ENCODE measurements at places on chromosomes 4 and X.
A peak's percentile ranks its signal among the peaks of the same experiment; 100 is the strongest.

DNA sequence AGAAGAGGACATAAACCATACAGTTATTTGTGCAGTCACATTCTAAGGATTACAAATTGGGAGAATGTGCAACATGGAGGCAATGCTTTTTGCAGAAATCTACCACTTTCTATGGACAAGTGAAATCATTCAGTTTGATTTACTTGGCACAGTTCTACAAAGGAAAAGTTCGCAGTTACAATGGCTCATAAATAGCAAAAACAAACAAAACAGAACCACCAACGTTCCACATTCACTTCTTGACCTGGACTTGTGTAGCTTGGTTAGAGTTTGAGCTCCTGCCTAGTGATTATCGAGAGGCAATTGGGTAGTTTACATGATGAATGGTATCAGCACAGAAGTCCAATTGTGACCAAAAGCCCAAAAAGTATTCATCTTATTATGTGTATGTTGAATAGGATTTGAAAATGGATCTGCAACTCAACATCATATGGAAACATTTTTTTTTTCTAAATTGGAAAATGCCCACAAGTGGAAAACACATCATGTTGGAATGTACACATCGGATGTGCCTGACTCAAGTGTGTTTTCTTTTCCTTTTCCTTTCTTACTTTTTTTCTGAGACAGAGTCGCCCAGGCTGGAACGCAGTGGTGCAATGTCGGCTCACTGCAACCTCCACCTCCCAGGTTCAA is 123.8 kb downstream of the LUZP4 start:
- no peak for DNase-seq

DNA sequence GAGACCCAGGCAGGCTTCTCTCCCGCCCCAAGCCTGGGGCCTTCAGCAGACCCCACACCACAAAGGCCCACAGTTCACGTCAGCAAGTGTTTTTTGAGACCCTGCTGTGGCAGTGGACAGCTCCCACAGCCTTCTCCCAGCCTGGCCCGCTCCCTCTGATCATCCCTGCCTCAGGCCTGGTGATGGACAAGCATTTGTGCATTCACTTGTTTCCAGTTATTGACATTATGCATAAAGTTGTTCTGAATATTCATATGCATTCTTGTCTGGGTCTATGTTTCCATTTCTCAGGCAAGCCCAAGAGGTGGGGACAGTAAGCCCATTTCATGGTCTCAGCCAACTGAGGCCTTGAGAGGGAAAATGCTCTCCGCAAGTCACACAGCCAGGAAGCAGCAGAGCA is 14.7 kb downstream of the TRO start:
- no peak for DNase-seq

- DNase-seq, result peak; percentile 35
Observed at GRCh38 chrX:130975947-130976346, 72.9 kb upstream of the ENOX2 start.

- DNase-seq, result no peak
Observed at GRCh38 chrX:136584545-136584944, 52.5 kb downstream of the VGLL1 start.

- DNase-seq, result no peak
Observed at GRCh38 chr4:114296126-114296525, 302.5 kb upstream of the UGT8 start.

GRCh38 chrX:82087699-82088098 is 885.8 kb downstream of the SH3BGRL start:
- no peak for DNase-seq

DNA sequence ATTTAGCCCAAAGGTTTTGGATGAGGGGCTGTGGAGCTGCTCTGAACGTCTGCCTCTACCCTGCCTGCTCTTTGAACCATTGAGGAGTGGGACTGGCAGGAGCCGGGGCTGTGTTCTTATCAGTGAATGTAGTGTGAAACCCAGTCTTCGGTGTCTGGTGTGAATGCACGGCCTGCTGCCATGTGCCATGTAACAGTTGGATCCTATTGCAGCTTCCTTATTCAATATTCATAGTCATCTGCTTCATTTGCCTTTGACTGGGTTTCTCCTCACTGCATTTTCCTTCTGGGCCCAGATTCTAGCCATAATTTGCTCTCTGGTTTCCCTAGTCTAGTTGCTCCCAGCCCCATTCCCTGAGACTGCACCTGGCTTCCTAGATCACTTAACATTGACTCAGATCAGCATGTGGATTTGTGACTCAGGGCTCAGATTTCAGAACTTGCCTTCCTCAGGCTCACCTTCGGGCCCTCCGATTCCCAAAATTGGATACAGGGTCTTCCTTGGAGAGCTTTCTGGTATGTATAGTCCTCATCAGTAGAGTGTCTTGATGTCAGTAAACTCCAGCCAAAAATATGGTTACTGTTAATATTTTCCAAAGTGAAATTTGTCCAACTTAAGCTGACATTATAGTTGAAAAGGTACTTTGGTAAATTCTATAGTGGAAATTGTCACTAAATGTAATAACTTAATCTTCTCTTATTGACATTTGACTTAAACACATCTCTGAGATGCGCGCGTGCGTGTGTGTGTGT is 94.0 kb upstream of the DDIT4L start:
- DNase-seq, result no peak

GRCh38 chrX:66016905-66017658 is 22.8 kb downstream of the VSIG4 start:
- DNase-seq, result no peak

All from Calu3 (cell line).